Activated CD8-positive, alpha-beta memory T cell treated with anti-CD3 and anti-CD28 coated beads, Interleukin-2, amount 10 ng/mL, durations not matched to agents 7 days and 5 days (primary cell): ENCODE measurements at places on chromosomes 3 and 15. TPM values are rescaled to one million over a fixed set of nuclear protein-coding genes. Genes with fewer than 3 reads are reported as not detected.

DNA sequence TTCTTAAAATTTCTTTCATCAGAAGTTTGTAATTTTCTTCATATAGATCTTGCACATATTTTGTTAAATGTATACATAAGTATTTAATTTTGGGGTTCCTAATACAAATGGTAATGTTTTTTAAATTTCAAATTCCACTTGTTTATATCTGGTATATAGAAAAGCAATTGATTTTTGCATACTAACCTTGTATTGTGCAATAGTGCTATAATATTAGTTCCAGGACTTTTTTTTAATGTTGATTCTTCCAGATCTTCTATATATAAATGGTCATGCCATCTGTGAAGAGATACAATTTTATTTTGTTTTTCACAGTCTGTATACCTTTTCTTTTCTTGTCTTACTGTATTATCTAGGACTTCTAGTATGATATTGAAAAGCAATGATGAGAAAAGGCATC lies 665.0 kb downstream of the OTOL1 start:
- no peak for DNase-seq

Gene MINAR1
- 0.47 TPM for total RNA-seq

- peak; percentile 54 for DNase-seq
These were observed 15.7 kb downstream of the RFT1 start for GRCh38 chr3:53114412-53115074.

GRCh38 chr15:58377193-58377592 lies 54.6 kb upstream of the LIPC start:
- DNase-seq = no peak

DNA sequence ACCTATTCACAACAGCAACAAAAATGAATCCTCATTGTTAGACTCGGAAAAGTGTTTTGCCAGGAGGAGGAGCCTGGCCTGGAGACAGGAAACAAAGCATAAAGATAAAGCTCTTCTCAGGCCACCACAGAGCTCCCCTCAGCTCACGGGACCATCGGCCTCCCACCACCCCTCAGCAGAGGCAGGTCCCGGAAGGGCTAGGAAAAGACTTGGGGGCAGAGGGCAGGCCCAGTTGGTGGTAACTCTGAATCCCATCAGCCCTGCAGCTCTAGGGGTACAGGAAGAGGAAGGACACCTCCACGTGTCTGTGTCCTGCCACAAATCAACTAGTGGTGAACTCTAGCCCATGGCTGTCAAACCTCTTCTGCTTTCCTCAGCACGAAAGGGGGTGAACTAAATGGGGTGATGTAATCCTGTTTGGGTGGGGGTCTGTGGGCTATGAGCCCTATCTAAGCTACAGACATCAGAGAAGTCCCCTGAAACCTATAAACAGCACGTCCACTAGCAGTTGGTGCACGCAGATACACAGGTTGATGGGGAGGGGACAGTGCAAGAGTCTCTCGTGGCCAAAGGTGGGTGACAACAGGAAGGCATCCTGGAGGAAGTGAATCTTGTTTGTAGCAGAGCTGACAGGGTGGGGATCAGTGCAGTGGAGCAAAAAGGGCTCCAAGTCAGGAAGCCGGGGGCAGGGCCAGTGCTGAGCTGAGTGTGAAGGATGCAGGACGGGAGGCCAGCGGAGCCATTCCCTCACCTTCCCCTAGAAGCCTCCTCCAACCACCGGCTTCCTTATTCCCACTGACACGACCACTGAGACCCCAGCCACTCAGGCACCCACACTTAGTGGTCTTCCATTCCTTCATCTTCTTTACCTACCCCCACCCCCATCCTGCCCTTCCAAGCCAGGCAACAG lies 111.1 kb upstream of the HACD2 start:
- DNase-seq = no peak

GRCh38 chr3:59480486-59480995 lies 430.7 kb upstream of the CFAP20DC start:
- DNase-seq = peak; percentile 46

- DNase-seq = no peak
These were observed 1.8 kb downstream of the RBMS3 start for GRCh38 chr3:29282427-29283230.
